Right forelimb (tissue), 1 donor: ENCODE measurements at places on chromosomes 2 and 18.

- no peak for DNase-seq
Measured at GRCh38 chr18:68874361-68874760, 76.5 kb downstream of the CCDC102B start.

DNA sequence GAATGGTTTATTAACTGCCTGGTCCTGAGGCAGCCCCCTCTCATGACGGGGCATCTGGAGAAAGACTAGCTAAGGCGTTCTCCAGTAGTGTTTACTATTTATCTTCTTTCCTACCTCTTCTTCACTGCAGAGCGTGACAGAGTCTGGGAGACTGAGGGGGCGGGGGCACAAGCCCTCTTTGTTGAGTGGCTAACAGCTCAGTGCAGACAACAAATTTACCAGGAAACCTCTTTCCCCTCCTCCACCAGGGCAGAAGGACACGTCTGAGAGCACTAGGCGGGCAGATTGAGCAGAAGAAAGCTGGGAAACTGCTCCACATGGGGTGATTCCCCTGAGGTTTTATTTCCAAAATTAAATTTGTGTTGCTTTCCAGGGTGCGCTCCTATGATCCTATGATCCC lies 322.1 kb downstream of the CNTNAP5 start:
- no peak for DNase-seq

GRCh38 chr2:241686324-241686649 lies 328 bp downstream of the DTYMK start:
- no peak for DNase-seq

GRCh38 chr2:223396993-223397392 lies 205.2 kb downstream of the SCG2 start:
- DNase-seq, result no peak

- no peak for DNase-seq
Measured at GRCh38 chr2:209094221-209094620, 329.6 kb upstream of the MAP2 start.

DNA sequence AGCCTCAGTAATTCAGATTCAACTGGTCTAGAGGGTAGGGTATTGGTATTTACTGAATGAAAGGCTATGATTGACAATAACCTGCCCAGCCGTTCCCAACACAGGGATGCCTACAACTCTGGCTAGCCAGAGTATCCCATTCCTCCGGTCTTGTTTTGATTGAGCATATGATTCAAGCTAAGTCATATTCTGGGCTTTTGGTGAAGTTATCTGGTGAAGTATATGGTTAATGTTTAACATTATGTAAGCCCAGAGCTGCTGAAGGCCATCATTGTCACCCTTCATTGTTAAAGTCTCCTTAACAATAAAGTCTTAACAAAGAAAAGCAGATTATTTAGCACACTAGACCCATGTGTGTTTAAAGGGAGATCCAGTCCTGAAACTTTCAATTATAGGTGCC lies 152.6 kb downstream of the EXOC6B start:
- no peak for DNase-seq

DNA sequence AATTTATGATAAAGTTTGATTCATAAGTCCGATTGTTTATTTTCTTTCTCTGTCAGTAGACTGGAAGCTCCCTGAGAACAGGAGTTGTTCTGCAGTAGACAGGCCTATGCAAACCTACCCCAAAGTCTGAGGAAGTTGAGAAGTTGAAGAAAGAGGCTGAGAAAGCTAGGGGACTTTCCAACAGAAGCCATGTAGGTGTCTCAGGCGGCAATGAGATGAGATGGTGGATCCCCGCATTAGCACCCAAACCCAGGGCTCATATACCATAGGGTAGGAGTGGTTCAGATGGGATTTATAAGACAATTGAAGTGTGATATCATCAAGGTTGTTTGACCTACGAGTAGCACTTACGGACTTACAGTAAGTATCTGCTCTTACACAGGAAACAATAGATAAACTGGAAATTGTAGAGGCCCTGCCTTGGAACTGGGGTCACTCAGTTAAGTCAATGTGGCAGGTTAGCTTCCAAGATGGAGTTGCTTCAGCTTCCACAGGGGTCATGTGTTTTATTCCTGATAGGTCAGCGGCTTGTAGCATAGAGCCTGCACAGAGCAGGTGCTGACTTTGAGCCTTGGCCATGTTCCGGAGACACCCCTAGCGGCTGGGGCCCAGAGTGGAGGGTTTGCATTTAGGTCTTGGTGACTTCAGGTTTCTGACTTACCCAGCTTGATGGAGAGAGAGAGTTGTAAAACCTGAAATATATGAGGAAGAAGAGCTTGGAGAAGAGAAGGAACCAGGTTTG lies 2.3 kb upstream of the PSD4 start:
- DNase-seq, result no peak

- no peak for DNase-seq
Measured at GRCh38 chr2:53202063-53202462, 565.5 kb upstream of the CHAC2 start.

DNA sequence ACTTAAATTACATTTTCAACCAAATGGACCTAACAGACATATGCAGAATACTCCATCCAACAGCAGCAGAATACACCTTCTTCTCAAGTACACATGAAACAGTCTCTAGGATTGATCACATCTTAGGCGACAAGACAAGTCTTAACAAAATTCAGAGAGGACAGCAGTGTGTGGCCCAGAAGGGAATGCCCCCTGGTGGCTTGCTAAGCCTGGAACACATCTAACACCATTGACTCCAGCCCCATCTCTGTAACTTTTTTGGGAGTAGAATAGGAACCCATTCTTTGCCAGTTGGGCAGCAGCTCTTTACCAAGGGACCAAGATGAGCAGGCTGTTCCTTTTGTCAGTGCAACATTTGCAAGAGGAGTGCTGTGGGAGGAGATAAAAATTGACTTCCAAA lies 249.9 kb downstream of the PLCL1 start:
- DNase-seq, result no peak

DNA sequence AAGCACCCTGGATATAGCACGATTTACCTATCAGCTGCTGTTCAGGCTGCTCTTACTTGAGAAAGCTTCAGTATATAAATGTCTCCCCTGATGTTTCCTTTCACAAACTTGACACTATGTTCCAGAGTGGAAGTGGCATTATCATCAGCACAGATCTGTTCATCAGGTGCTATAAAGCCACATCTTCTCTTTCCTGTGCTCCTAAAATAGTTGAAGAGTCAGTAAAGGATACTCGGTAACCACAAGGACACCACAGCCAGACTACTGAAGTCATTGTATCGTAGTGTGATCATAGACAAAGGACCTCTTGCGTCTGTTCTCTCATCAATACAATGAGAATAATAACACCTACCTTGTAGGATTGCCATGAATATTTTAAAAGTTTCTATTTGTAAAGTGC lies 841.0 kb upstream of the CELF4 start:
- no peak for DNase-seq

DNA sequence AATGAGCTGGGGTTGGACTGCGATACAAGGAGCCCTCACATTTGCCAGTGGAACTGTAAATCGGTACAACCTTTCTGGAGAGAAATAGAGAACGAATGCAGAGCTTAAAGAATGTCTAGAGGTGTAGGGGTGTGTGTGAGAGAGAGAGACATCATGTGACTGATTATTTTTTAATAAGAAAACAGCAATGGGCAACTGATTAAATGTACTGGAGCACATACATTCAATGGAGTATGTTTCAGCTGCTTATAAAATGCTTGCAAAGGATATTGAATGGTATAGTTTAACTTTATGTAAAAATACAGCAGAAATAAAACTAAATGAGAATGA lies 391 bp upstream of the TMEM17 start:
- DNase-seq, result no peak

GRCh38 chr2:241551998-241552737 lies 6.4 kb upstream of the BOK start:
- peak; percentile 47 for DNase-seq

DNA sequence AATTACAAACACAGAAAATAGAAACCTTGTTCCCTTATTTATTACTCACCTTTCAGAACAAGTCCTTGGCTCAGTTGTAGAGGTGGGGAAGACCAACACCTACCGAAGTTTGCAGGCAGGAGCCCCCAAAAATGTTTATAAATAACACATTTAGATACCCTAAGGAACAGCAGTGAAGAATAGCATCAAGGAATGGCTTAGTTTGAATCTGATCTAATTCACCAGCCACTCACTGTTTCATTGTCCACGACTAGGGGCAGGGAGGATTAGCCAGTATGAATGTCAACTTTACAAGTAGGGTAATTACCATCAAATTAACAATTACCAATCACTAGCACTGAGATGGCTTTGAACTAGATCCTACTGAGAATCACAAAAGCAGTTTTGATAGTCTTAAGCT lies 65.4 kb downstream of the PRPF40A start:
- DNase-seq, result no peak

DNA sequence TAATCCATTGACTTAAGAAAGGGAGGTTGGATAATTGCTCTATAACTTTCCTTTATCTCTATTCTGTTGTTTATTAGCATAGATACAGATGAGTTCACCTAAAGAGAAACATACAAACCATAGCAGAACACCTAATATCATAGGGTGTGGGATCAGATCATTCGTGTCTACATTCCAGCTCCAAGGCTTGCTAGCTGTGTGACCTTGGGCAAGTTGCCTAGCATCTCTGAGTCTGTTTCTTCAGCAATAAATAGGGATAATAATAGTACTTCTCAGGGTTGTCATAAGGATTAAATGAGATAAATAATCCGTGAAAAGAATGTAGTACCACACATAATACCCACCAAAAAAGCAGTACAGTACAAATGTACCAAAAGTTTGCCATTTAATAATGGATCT lies 126.2 kb downstream of the PLB1 start:
- DNase-seq, result no peak
